Progenitor cell of endocrine pancreas (in vitro differentiated cells): ENCODE measurements at places on chromosomes 16 and 17. TPM values are rescaled to one million over a fixed set of nuclear protein-coding genes. Genes with fewer than 3 reads are reported as not detected.

The GRAP gene
- not detected in 2 replicates for total RNA-seq

DNA sequence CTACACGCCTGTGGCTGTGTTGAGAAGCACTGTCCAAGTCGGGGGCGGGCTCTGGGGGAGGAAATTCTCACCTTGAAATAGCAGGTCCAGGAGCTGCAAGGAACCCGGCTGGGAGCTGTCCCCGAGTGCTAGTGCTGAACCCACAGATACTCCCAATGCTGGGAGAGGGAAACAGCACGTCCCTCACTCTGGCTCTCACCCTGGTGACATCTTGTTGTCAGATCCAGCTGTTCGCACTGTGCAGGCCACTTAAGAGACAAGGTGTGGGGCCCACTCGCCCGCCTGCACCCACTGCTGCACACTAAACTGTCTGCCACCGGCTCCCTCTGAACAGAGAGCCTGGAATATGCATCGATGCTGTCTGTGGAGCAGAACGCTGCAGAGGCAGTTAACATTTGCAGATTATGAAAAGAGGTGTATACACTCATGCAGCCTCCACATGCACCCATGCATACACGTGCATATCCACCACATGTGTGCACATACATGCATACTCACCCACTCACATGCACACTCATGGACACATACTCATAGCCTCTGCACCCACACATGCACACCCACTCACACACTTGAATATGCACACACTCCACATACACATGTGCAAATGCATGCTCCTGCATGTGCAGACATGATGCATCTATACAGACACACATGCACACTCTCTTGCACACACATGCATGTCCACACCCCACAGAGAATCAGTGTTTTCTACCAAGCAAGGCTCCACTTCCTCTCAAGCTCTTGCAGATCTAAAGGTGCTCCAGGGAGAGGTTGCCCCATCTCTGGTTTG lies 42.0 kb downstream of the MGAT5B start:
- peak; percentile 80 for DNase-seq

- no peak for DNase-seq
Observed at GRCh38 chr16:27228045-27228444, 24.7 kb downstream of the KDM8 start.

- DNase-seq: no peak
Observed at GRCh38 chr16:72705801-72706200, 342.1 kb downstream of the ZFHX3 start.

- DNase-seq: no peak
Observed at GRCh38 chr17:82198092-82198491, 14.6 kb downstream of the CCDC57 start.

DNA sequence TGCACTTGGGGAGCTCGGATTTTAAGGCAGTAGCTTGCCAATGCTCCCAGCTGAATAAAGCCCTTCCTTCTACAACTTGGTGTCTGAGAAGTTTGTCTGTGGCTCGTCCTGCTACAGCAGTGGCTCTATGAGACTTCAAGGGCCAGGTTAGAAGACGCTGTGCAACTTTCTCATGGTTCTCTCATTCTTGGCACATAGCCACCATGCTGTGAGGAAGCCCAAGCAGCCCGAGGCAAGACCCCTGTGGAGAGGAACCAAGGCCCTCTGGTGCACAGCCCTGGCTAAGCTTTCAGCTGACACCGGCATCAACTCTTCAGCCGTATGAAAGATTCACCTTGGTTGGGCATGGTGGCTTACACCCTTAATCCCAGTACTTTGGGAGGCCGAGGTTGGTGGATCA lies 116.9 kb upstream of the EEF2KMT start:
- DNase-seq: no peak

DNA sequence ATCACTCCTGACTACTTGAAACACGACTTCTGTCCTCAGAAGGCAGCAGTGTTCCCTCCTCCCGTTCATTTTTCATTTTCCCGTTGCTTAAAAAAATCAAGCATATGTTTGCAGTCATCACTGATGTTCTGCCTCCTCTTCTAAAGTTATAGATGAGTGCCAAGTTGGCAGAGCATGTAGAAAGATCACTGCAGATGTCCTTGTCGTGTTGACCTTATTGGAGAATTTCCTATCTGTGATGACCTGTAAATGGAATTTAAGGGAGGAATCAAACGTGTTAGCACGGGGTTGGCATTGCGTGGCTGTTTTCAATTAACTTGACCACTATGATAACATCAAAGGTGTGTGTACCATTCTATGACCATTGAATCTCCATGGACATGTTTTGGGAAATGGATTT lies 396.7 kb downstream of the WWOX start:
- DNase-seq: no peak
